A549 treated with GW870086 at 1 μM for 4 hours (cell line): ENCODE measurements at places on chromosomes 5 and 9. TPM values are rescaled to one million over a fixed set of nuclear protein-coding genes. Genes with fewer than 3 reads are reported as not detected.

The PKD2L2 gene
- total RNA-seq, result not detected in 5 replicates

The PPP3R2 gene
- not detected in 5 replicates for total RNA-seq

The PCDHGB2 gene
- 0.05 to 0.19 TPM (median 0.10 TPM) in 5 replicates for total RNA-seq

The XRCC4 gene
- total RNA-seq, result 7.4 to 10.7 TPM (median 10.6 TPM) in 5 replicates
